Aorta (tissue), 5 donors: ENCODE measurements at places on chromosomes 16 and 17.

GRCh38 chr16:51193879-51194278 is 42.8 kb upstream of the SALL1 start:
- no peak for DNase-seq

DNA sequence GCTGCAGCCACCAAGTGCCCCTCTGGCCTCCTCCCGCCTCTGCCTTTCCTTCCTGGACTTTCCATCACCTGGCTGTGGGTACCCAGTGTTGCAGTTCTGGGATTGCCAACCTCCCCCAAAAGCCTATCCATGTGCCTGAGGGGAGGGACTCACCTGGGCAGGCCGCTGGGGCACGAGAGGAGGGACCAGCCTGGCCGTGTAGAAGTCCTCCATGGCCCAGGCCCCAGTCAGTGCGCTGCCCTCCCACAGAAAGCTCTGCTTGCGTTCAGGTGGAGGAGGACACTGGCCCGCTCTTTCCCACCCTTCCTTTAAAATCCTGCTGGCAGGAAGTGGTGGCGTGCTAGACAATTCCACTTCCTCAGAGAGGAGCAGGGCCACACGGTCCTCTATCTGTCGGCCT is 14.2 kb downstream of the SLX4 start:
- DNase-seq, result peak; percentile 64

DNA sequence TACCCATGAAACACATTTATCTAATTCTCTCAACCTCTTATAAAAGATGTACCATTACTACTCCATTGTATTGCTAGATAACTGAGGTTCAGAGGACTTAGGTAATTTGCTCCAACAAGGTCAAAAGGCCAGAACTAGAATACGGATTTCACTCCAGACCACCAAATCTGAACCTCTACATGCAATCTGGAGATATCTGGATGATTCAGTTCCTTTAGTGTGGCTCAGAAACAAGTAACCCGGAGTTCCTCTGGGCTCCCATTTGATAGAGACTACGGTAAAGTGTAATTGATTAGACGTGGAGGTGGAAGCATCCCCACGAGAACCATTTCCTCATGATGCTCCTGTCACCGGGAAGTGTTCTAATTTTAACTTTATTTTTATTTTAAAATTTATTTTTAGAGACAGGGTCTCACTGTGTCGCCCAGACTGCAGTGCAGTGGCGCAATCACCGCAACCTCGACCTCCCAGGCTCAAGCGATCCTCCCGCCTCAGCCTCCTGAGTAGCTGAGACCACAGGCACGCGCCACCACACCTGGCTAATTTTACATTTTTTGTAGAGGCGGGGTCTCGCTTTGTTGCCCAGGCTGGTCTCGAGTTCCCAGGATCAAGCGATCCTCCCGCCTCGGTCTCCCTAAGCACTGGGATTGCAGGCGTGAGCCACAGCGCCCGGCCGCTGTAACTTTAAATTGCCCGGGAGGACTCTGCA is 608 bp upstream of the COX10 start:
- no peak for DNase-seq

GRCh38 chr17:68526548-68526947 is 14.3 kb downstream of the PRKAR1A start:
- no peak for DNase-seq
